ENCODE measurements at places on chromosomes 1 and 21.

DNA sequence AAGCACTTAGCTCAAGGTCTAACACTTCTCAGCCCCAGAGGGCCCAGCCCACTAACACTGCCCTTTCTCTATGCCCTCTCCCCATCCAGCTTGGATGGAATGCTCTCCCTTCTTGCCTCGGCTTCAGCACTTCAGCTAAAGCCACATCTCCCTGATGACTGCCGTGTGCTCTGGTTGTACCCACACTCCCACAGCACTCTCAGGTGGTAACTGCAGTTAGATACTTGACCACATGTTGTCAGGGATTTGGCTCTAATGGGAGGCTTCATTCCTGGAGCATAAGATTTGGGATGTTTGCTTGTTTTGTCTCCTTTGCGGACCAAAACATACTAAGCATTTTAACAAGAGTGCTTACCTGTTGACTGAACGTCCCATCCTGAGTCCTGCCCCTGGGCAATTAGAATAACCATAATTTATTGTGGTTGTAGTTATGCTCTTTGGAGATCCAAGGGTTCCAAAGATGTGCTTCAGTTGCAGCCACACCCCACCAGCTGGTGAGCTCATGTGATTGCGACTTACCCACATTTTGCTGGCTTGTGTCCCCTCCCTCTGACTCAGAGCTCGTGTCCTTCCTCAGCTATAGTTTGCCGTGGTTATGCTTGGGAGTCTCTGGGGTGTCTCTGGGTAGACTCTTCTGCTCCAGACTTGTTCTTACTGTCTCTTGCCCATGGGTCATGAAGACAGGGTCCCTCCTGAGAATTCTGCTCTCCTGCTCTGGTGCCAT lies 7.7 kb upstream of the SLC26A9 start:
- no peak for DNase-seq

GRCh38 chr1:165912638-165913037 lies 85.2 kb downstream of the UCK2 start:
- no peak for DNase-seq

DNA sequence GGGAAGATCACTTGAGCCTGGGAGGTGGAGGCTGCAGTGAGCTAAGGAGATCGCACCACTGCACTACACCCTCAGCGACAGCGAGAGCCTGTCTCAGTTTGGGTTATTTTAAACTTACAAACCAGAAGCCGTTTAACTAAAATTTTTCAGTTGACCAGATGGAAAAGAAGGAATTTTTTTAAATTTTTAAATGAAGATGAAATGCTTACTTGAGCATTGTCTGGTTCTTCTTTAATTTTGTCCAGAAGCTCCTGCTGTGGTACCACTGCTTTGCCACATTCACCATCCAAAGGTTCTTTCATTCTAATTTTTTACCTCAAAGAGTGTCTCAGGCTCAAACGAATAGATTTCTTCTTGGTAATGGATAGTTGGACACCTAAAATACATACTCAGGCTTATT lies 1.4 kb downstream of the ZMYM6 start:
- DNase-seq: no peak

DNA sequence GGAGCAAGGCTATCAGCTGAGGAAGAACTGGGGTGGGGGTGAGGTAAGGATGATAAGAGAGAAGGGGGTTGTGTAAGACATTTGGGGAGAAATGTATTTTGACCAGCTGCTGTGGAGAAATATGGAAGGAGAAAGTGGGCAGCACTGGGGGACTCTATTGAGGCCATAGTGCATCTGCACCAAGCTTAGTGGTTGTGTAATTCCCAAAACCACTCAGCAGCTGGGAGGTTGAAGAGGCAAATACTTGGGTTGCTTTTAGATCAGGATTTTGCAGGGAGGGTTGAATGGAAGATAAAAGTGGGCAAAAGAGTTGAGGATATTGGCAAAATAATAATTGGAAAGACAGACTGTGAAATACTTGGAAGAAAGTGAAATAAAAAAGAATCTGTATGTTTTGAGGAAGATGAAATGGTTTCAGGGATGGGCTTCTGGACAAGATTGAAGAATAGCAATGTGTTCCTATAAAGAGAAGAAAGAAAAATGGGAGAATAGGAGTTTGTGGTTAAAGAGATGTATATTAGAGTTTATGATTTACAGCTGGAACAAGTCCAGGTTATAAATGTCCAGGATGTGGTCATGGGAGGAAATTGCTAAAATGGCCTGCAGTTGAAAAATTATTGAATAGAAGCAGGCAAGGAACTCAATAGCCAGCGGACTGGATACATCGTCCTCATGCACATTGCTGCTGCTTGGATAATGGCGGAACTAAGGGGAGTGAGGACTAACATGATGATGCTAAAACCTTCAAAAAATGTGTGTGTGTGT lies 162.7 kb downstream of the DNM3 start:
- no peak for DNase-seq

DNA sequence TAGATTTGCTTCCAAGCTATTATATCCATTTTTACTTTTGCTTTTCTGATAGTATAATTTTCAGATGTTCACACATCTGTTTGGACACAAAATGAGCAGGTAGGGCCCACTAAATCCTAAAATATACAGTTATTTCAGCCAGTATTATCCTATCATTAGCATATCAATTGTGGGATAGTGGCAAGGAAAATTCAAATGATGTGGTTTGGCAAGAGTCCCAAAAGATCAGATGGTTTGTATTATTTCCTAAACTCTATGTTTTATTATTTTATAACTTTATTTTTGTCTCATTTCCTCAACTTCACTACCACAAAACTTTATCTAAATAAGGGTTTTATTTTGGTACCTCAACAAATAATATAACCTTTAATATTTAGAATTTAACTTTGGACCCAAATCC lies 1659.6 kb downstream of the NCAM2 start:
- DNase-seq: no peak

DNA sequence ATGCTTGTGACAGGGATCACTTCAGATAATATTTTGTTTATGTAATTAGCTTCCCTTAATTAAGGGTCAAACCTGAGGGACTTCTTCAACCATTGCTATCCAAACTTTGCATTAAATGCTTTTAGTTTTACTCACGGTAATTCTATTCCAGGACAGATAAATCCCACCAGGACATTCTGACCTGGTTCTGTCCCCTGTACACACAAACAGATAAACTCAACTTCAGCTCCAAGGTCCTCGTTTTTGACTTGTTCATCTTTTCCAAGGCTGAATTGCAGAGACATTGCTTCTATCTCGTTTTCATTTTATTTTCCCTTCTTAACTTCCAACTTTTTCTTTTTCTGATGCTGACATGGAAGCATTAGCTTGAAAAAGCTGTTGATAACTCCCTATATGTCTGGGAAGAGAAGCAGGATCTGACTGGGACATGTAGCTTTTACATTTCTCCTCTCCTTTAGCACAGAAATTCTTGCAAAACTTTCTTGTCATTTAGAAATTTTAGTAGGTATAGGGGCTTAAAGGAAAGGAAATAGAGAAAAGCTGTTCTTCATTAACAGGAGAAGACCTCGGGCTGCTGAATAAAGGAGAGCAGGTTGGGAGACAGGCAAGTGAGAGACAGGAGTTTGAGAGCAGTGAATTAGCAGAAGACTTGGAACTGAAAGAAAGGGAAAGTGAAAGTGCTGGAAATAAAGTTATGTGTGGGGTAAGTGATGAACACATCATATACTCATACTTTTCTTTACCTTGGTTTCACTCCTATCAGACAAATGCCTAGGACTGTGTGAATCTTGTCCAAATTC lies 231.7 kb upstream of the B3GALT2 start:
- DNase-seq: no peak

DNA sequence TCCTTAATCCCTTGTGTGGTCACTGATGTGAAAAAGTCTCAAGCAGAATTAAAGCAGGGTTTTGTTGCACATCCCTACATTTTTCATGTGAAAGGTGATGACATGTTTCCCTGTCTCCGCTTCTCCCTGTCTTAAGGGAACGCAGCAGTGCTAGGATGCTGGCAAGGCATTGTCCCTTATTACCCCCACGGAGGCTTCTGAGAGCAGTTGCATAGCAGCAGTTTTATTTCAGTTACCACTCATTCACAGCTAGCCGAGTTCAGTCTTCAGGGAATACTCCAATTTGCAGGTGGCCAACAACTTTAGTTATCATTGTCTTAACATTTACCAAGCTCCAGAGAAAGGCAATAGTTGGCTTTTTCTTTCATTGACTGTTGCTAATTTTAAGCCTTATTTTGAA lies 89.1 kb downstream of the CLEC20A start:
- DNase-seq: no peak

DNA sequence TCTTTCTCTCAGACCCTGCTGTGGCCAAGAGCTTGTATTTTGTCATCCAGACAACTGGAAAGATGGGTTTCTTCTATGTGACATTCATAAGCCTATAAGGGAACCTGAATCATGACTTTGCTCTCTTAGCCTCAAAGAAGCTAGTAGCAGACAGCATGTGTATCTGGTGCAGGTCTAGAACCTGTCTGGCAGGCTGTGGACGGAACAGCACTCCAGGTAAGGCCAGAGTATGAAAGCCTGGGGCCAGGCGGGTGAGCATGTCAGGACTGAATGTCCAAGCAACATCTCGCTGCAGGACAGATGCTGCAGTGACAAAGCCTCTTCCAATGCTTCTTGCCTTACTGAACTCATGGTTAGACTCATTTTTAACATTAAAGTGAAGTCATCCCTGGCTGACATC lies 32.8 kb downstream of the AKNAD1 start:
- DNase-seq: no peak

GRCh38 chr1:111399792-111400610 lies 27.5 kb downstream of the OVGP1 start:
- no peak for DNase-seq

- DNase-seq: no peak
Observed at GRCh38 chr1:234778221-234779159, 168.5 kb upstream of the IRF2BP2 start.

DNA sequence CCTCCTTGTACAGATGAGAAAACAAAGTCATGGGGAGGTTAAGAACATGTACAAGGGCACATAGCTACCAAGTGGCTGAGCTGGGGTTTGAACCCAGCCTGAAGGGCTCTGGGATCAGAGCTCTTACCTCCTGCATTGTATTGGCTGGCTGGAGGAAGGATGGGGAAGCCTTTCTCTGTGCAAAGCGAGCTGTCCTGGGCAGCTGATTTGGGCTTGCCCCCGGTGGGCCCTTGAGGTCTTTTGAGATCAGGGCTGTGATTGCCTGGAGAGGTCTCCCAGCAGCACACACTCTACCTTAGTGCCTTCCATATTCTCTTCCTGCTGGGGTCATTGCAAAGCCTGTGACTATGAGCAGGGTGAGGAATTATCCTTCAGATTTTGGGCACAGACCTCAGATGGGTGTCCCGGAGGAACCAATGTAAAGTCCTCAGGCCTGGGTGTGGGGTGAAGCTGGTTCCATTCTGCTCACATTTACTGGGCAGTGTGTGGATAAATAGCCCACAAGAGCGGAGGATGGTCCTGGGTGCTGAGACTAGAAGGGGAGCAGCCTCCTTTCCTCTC lies 53.3 kb upstream of the EPS8L3 start:
- DNase-seq: no peak

DNA sequence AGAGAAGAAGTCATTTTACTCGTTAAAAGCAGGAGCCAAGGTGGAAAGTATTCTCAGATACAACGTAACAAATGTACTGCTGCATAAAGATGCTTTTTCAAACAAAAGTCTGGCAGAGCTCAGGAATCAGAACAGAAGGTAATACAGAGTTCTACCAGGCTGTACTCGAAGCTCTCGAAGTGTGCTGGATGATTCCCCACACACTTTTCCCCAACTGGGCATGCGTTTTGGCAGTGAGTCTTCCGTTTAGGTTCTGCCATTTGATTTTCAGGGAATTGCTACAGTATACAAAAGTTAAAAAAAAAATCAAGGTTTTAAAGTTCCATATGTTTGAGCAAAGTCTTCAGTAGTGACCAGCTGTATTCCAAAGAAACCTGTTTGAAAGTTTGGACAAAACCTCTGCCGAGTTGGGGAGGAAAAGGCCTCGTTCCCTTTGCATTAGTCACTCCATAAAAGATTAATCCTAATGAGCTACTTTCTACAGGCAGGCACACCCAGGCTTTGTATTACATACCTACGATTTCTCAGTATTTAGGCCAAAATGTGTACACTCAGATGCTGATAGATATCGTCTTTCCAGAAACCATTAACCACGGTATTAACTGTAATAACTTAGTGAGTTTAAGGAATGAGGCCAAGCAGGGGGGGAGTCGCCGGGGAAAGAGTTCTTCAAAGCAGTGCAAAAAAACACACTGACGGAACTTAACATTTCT lies 477.1 kb downstream of the LMO4 start:
- DNase-seq: no peak

GRCh38 chr1:117572546-117572945 lies 33.3 kb upstream of the TENT5C start:
- no peak for DNase-seq

DNA sequence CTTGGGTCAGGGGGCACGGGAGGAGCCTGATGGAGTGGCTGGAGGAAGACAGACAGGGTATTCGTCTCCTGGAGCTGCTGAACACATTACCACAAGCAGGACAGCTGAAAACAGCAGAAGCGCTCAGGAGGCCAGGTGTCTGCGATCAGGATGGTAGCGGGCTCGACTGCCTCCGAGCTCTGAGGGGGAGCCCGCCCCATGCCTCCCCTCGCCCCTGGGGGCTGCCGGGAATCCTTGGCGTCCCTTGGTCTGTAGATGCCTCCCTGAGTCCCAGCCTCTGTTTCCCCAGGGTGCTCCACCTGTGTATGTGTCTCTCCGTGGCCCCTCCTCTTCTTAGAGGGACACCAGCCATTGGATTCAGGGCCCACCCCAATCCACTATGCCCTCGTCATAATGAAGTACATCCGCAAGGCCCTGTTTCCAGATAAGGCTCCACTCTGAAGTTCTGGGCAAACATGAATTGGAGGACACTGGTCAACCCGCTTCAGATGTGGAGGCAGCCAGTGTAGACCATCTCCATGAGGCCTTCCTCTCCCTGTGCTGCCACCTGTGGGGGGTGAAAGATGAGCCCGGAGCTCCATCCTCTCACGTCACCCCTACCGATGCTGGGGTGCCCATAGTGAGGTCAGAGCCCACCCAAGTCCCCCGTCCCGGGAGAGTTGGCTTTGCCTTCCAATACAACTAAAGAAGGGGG lies 67.8 kb downstream of the SPSB1 start:
- DNase-seq: no peak

DNA sequence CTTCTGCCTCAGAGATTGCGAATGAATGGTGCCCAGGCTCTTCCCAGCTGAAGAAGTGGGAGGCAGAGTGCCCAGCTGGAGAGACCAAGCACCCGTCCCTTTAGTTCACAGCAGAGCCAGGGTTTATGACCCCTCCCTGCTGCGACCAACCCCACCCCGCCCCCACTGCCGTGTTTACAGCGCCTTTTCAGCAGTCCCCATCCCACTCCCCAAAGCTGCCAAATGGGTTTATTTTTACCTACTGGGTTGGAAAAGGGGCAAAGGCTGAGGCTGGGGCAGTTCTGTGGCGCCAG lies 23.6 kb downstream of the DYRK3 start:
- no peak for DNase-seq
